IPS DF 6.9 (cell line): ENCODE measurements at places on chromosomes 6 and 20.

- H3K36me3 ChIP-seq, result peaks cover 20% of the 10 kb centered on the region; the same call in 1 of the 2 replicates
- no peak overlapping the region for H3K27ac ChIP-seq
- no peak overlapping the region; the same call in 1 of the 2 replicates for H3K4me3 ChIP-seq
- peaks cover 8% of the 10 kb centered on the region for H3K4me1 ChIP-seq
These were observed 34.1 kb downstream of the DYNLT1 start for GRCh38 chr6:158610319-158610968.

DNA sequence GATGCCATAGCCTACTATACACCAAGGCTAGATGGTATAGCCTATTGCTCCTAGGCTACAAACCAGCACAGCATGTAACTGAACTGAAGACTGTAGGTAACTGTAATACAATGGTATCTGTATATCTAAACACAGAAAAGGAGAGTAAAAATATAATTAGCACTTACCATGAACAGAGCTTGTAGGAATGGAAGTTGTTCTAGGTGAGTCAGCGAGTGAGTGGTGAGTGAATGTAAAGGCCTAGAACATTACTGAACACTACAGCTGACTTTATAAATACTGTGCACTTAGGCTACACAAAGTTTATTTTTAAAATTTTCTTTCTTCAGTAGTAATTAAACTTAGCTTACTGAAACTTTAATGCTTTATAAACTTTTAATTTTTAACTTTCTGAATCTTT, 129.5 kb downstream of the BTBD9 start:
- H3K36me3 ChIP-seq, result no peaks in the 10 kb centered on the region
- H3K4me3 ChIP-seq, result no peak overlapping the region
- H3K4me1 ChIP-seq, result peaks cover 4% of the 10 kb centered on the region; the same call in 1 of the 2 replicates

GRCh38 chr6:27604986-27605385, 132.1 kb upstream of the ZNF184 start:
- DNase-seq, result no peak
- H3K27ac ChIP-seq, result no peak overlapping the region
- peak overlapping the region; percentile 79; the same call in 1 of the 2 replicates for H3K4me3 ChIP-seq
- no peaks in the 10 kb centered on the region for H3K27me3 ChIP-seq

DNA sequence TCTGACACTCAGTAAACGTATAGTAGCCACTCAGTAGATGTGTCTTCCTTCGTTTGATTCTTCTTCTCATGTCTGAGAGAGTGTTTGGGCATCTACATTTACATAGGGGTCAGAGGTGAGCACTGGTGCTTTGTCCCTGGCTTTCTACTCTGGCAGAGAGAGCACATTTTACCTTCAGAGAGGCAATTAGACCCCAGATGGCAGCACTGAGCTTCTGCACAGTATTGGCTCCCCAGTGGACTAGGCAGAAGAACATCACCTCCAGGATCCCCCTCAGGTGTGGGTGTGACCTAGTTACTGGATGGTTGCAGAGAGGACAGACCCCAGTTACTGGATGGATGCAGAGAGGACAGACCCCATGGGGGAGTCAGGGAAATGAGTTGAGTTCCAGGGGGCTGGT, 327.2 kb downstream of the DHX35 start:
- no peaks in the 10 kb centered on the region for H3K27me3 ChIP-seq

DNA sequence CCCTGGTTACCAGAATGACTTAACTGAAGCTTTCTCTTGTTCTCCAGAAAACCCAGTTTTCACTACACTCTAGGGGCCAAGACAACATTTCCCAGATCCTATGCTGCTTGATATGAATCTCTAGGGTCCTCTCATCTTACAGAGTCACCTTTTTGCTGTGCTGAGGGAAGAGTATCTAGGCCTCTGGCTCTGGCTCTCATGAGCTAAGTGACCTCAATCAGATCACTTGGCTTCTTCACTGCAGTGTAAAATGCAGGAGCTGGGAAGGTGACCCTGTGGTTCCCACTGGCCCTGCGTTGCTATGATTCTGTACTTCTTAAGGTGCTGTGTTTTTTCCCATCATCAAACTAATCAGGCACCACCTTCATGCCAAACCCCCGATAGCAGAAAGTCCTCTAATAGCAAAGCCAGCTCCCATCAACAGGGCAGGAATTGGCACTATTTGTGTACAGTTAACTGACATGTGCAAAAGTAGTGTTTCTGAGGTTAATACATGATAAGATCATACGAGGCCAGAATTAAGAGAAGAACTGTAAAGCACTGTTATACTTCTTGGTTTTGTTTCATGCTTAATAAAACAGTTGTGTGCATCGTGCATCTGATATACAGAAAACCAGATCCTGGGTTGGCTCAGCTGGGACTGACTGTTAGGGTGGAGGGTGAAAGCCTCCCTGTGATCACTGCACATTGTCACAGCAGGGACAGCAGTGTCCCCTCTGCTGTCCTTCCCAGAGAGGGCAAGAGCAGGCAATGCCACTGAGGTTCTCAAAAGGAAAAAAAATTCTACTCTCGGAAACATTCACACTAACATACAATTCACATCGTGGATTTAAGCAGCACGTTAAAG, 46.7 kb downstream of the CNKSR3 start:
- H3K4me1 ChIP-seq, result no peaks in the 10 kb centered on the region
- no peak overlapping the region for H3K27ac ChIP-seq
- no peak for DNase-seq
- H3K27me3 ChIP-seq, result no peaks in the 10 kb centered on the region
- H3K4me3 ChIP-seq, result no peak overlapping the region
- H3K36me3 ChIP-seq, result no peaks in the 10 kb centered on the region

DNA sequence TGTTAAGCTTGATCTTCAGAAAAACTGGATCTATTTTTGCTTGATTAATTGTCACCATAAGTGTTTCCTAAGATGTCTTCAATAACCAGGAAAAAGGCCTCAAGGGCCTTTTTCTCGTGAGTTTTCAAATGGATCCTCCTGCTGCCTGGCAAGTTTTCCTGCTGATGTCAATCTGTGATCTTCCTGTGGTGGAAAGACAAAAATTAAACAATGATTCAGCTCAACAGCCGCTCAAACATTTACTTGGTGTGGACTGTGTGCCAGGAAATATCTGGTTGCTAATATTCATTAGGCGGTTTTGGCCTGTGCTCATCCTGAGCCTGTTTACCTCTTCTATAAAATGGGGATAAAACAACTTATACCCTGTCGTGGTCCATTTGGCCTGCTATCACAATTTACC, 35.4 kb upstream of the SSTR4 start:
- H3K4me1 ChIP-seq, result no peaks in the 10 kb centered on the region
- no peak for DNase-seq
- no peak overlapping the region for H3K27ac ChIP-seq
- H3K27me3 ChIP-seq, result no peaks in the 10 kb centered on the region
- H3K36me3 ChIP-seq, result no peaks in the 10 kb centered on the region
- H3K4me3 ChIP-seq, result no peak overlapping the region

GRCh38 chr6:146770965-146771735, 172.4 kb downstream of the ADGB start:
- H3K27me3 ChIP-seq, result no peaks in the 10 kb centered on the region
- H3K27ac ChIP-seq, result no peak overlapping the region
- H3K36me3 ChIP-seq, result no peaks in the 10 kb centered on the region
- H3K4me3 ChIP-seq, result no peak overlapping the region
- DNase-seq, result no peak

GRCh38 chr6:31826793-31827285, 699 bp upstream of the HSPA1B start:
- H3K27ac ChIP-seq, result peak overlapping the region; percentile 66
- H3K27me3 ChIP-seq, result no peaks in the 10 kb centered on the region
- no peaks in the 10 kb centered on the region; the same call in none of the 2 replicates for H3K4me1 ChIP-seq
- no peak for DNase-seq
- no peaks in the 10 kb centered on the region; the same call in 1 of the 2 replicates for H3K36me3 ChIP-seq
- H3K4me3 ChIP-seq, result peak overlapping the region; percentile 33; the same call in 1 of the 2 replicates

- no peaks in the 10 kb centered on the region for H3K36me3 ChIP-seq
- no peak overlapping the region for H3K4me3 ChIP-seq
- peaks cover 3% of the 10 kb centered on the region; the same call in 1 of the 2 replicates for H3K4me1 ChIP-seq
- DNase-seq, result no peak
These were observed 1.5 kb upstream of the PMEPA1 start for GRCh38 chr20:57711311-57711712.

GRCh38 chr6:10831609-10832008, 6.7 kb downstream of the MAK start:
- H3K36me3 ChIP-seq, result no peaks in the 10 kb centered on the region
- no peak overlapping the region for H3K27ac ChIP-seq
- no peak for DNase-seq
- H3K4me3 ChIP-seq, result no peak overlapping the region
- H3K4me1 ChIP-seq, result no peaks in the 10 kb centered on the region

- no peak for DNase-seq
- no peak overlapping the region for H3K4me3 ChIP-seq
- H3K4me1 ChIP-seq, result no peaks in the 10 kb centered on the region
- no peaks in the 10 kb centered on the region for H3K27me3 ChIP-seq
These were observed 45.4 kb downstream of the TULP4 start for GRCh38 chr6:158357570-158358216.

DNA sequence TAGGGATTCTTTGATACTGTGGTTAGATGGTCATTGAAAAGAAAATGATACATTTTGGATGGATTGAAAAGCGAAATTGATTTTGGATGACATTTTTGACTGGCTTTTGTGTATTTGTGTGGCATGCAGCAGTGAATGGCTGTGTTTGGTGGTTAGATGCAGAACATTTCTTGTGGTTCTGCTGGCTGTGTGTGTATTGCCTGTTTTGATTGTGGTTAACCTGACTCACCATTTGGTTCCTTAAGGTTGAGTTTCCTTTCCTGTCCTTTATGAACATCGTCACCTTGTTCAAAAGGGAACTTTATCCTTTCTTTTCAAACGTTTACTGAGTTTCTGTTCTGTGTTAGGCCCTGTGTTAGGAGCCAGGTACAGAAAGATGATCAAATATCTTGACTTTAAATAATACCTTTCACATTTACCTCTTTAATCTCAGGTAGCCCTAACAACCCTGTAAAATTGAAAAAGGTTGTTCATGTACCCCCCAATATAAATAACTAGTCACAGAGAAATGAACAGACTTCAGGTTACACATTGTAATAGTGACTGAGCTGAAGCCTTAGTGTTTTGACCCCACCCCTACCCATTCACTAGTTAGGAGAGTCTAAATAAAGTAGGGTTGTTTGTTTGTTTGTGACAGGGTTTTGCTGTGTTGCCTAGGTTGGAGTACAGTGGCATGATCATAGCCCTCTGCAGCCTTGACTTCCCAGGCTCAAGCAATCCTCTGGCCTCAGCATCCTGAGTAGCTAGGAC, 23.8 kb downstream of the ANKS1A start:
- H3K4me1 ChIP-seq, result no peaks in the 10 kb centered on the region
- no peaks in the 10 kb centered on the region for H3K36me3 ChIP-seq
- H3K4me3 ChIP-seq, result no peak overlapping the region
- no peak overlapping the region for H3K27ac ChIP-seq
- DNase-seq, result no peak
- H3K27me3 ChIP-seq, result no peaks in the 10 kb centered on the region

- DNase-seq, result no peak
- no peaks in the 10 kb centered on the region for H3K4me1 ChIP-seq
- H3K27me3 ChIP-seq, result no peaks in the 10 kb centered on the region; the same call in 1 of the 2 replicates
- H3K4me3 ChIP-seq, result no peak overlapping the region
- H3K27ac ChIP-seq, result no peak overlapping the region
These were observed 3.0 kb downstream of the TSHZ2 start for GRCh38 chr20:52975029-52975732.

GRCh38 chr6:131954775-131955107, 3.6 kb upstream of the CCN2 start:
- H3K36me3 ChIP-seq, result peaks cover 3% of the 10 kb centered on the region; the same call in 1 of the 2 replicates
- H3K4me1 ChIP-seq, result peaks cover 4% of the 10 kb centered on the region; the same call in 1 of the 2 replicates
- H3K4me3 ChIP-seq, result no peak overlapping the region
- DNase-seq, result no peak
- H3K27me3 ChIP-seq, result no peaks in the 10 kb centered on the region

DNA sequence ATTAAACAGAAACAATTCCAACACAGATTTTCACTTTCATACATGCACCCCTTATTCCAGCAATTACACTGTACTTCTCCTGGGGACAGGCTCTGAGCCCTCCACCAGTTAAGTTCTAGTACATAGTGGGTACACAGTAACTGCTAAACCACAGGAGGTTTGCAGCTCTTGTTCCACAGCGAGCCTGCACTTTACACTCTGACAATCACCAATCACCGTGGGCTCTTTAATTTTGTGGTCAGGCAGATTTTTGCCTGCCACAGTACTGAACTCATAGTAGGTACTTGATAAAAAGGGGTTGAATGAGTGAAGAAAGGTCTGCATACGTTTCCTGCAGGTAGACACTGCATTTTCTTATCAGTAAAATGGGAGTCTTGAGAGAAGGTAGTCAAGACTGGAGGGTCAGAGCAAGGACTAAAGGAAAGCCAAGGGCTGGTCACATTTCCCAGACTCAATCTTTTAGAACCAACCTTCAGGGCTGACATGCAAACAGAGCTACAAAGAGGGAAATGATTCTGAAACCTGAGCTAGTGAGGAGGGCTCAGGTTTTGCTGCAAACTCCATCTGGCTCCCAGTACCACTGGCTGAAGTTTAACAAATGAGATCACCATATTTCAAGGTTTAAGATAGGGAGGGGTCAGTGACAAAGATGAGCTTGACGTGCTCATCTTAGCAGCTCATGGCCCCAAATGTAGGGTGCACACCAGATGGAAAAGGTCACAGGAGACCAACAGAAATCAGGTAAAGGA, 404.6 kb downstream of the BTBD9 start:
- no peaks in the 10 kb centered on the region for H3K36me3 ChIP-seq
- DNase-seq, result no peak
- no peak overlapping the region for H3K27ac ChIP-seq
- no peaks in the 10 kb centered on the region for H3K27me3 ChIP-seq
- peaks cover 8% of the 10 kb centered on the region; the same call in 1 of the 2 replicates for H3K4me1 ChIP-seq
- H3K4me3 ChIP-seq, result no peak overlapping the region

DNA sequence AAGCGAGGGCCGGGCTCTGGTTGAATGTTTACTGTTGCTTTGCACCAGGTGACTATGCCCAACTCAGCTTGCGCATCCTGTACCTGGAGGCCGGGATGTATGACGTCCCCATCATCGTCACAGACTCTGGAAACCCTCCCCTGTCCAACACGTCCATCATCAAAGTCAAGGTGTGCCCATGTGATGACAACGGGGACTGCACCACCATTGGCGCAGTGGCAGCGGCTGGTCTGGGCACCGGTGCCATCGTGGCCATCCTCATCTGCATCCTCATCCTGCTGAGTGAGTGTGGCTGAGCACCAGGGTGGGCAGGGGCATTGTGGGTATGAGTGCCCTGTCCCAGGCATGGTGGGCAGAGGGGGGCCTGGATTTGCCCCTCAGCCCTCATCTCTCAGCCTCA, 136.1 kb downstream of the TAF4 start:
- no peak overlapping the region for H3K27ac ChIP-seq
- H3K36me3 ChIP-seq, result no peaks in the 10 kb centered on the region
- no peak overlapping the region for H3K4me3 ChIP-seq
- no peaks in the 10 kb centered on the region for H3K27me3 ChIP-seq
